Omental fat pad (tissue), 4 donors: ENCODE measurements at places on chromosomes 13 and 19.

DNA sequence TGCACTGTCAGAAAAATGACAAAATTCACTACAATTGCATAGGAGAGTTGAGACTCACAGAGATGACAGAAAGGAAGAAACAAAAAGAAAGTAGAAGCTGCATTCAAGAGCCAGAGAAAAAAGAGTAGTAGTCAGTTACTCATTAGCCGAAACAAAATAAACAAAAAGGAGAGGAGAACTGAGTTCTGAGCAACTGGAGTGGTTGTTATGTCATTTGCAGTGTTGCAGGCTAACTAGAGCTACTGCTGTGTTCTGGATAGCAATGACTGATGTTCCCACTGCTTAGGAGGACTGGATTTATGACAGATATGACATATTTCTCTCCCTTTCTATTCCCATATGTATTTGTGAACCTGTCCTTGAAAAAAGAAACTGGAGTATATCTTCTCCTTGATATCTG, 482.6 kb downstream of the RFC3 start:
- DNase-seq: no peak

GRCh38 chr13:41006978-41007743, 12.0 kb downstream of the ELF1 start:
- no peak for DNase-seq

GRCh38 chr13:100506154-100506553, 82.4 kb downstream of the GGACT start:
- no peak for DNase-seq

DNA sequence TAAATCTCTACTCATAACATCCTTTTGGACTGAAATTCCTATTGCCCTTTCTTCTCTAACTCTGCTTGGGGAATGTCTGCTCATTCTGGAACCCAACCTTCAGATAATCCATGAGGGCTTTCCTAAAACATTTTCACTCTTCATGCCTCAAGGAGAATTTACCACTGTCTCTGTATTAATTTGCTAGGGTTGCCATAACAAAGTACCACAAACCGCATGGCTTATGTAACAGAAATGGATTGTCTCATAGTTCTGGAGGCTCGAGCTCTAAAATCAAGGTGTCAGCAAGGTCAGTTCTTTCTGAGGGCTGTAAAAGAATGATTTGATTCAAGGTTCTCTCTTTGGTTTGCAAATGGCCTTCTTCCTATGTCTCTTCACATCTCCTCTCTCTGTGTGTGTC, 209.7 kb downstream of the LACC1 start:
- DNase-seq: no peak

DNA sequence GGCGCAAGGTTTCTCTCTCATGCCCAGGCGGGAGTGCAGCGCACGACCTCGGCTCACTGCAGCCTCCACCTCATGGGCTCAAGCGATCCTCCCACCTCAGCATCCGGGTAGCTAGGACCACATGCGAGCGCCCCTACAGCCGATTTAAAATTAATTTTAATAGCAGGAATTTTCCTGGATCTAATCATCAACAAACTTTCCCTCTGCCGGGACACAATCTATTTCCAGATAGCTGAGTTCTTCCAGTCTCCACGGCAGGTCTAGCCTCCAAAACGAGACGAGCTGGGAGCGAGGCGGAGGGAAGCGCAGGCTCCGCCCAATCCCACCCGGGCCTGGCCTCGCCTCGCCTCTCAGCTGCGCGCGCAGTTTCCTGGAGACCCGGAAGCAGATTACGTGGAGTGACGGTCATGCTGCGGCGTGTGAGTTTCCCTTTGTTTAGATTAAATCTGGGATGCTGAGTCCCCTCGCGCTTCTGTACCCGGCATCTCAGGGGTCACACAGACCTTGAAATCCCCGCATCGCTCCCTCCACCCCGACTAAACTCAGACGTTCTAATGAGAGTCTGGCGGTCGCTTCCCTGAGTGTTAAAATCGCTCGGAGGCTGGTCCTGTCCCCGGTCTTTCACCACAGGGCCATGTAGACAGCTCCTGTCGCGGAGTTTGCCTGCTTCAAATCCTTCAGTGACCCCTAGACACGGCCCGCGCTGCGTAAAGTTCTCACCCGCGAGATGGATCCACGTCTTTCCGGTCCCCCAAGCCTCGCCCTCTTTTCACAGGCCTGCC, at the start of gene ZNF880:
Gene ZNF880 (plus strand): TSS at position 365 of the 782 bp plus-strand sequence. CDS start 43 bp downstream, at position 408.
- peak; percentile 95 for DNase-seq

GRCh38 chr13:28574617-28575142, 79.8 kb upstream of the FLT1 start:
- no peak for DNase-seq

GRCh38 chr13:112255550-112256120, 120.5 kb upstream of the SPACA7 start:
- no peak for DNase-seq

GRCh38 chr19:53960187-53960586, 2.5 kb upstream of the CACNG8 start:
- DNase-seq: no peak

DNA sequence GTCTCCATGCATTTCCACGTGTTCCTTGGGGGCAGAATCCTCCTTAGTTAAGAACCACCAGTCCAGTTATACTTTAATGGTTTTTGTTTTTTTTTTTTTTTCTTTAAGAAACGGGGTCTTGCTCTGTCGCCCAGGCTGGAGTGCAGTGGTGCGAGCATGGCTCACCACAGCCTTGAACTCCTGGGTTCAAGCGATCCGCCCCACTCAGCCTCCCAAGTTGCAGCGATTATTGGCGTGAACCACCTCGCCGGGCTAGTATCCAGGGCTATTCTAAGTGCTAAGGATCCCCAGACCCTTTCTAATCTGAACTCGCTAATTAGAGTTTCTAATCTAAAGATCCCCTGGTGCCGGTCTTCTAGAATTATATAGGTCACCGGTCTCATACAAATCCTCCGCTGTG, 9.6 kb downstream of the ABHD8 start:
- DNase-seq: no peak

DNA sequence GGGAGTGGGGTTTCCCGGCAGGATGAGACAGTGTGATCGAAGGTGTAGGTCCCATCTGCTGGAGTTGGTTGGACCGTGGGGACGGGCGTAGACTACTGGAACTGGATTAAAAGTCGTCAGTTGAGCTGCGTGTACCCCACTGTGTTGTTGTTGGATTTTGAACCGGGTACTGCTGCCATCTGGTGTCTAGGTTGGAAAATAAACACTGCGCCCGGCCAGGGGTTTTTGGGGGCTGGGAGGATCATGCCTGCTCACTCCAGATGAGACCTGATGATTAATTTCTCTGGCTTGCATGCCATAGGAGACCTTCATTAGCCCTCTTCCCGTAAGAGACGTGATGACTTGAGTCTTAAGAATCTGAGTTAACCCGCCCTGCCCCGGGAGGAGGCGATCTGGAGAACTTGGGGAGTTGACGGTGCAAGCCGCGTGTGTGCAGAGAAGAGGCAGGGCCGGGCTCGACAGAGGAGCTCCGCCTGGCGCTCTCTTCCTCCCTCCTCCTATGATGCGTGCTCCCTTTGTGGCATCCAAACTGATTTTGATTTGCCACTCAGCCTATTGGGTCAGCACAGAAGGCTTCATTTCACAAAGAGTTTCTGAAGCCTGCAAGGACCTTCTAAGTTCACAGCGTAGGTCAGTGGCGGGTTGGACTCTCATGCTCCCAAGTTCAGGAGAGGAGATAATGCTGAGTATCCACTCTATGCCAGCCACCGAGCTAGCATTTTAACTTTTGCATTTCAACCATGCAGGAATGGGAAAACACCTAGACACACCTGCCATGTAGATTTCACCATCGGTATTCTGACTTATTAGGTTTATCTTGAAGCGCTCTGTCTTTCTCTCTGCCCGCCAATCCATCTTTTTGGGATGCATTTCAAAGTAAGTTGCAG, 2.7 kb downstream of the UHRF1 start:
- peak; percentile 52 for DNase-seq

- no peak for DNase-seq
Observed at GRCh38 chr13:111288276-111288675, 32.2 kb upstream of the TEX29 start.

DNA sequence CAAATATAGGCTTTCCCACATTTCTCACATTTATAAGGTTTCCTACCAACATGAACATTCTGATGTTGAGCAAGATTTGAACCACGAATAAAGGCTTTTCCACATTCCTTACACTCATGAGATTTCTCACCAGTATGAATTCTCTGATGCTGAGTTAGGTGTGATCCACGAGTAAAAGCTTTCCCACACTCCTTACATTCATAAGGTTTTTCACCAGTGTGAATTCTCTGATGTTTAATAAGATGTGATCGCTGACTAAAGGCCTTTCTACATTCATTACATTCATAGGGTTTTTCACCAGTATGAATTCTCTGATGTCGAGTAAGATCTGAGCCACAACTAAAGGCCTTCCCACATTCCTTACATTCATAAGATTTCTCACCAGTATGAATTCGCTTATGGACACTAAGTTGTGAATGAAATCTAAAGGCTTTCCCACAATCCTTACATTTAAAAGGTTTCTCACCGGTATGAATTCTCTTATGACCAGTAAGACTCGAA, 19.0 kb downstream of the ZNF790 start:
- no peak for DNase-seq
